ENCODE measurements at places on chromosomes 1 and 21.

DNA sequence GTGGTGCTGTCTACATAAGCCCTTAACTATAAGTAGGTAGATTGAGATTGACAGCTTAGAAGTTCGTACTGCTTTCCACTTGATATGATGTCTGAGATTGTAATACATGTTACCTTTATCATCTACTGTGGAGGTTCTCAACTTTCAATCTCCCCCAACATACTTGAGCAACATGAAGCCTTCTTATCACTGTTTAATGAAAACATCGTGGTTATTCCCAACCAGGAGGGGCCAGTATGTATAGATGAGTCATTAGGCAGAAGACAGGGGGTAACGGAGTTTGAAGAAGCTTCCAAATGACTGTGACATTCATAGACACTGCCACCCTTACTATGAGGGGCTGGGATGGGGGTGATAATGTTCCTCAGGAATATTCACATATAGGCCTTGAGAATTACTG is 36.0 kb downstream of the CENPF start:
- DNase-seq: no peak

DNA sequence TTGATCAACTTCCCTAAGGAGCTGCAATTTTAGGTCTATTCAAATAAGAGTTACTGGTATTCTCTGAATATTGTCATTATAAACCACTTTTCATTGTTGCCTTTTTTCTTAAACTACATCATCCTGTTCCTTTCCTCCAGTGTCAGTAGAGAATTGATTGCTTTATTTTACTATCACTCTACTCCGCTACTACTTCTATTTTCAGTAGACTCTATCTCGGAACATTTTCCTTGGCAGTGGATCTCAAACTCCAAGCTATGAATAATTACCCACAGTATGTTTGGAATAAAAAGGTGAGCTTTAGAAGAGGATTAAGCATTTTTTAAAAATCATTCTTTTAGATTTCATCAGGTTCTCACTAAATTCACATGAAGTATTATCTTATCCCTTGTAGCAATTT is 224.9 kb downstream of the GREM2 start:
- no peak for DNase-seq

DNA sequence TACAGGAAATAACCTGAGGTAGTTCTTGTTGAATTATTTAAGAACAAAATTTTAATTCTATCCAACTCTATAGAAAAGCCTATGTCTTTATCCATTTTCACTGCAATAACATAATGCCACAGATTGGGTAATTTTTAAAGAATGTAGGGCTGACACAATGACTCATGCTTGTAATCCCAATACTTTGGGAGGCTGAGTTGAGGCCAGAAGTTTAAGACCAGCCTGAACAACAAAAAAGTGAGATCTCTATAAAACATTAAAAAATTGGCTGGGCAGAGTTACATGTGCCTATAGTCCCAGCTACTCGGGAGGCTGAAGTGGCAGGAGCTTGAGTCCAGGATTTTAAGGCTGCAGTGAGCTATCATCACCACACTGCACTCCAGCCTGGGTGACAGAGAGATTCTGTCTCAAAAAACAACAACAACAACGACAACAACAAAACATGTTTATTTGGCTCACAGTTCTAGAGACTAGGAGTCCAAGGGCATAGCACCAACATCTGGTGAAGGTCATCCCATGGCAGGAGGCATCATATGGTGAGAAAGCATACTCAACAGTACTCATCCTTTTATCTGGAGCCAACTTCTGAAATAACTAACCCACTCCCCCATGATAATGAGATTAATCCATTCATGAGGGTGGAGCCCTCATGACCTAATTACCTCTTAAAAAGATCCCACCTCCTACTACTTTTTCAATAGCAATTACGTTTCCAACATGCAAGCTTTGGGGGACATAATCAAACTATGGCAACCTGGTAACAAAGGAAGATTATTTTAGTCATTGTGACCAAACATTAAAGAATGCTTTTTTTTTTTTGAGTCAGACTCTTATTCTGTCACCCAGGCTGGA is 59.6 kb downstream of the ABL2 start:
- no peak for DNase-seq

DNA sequence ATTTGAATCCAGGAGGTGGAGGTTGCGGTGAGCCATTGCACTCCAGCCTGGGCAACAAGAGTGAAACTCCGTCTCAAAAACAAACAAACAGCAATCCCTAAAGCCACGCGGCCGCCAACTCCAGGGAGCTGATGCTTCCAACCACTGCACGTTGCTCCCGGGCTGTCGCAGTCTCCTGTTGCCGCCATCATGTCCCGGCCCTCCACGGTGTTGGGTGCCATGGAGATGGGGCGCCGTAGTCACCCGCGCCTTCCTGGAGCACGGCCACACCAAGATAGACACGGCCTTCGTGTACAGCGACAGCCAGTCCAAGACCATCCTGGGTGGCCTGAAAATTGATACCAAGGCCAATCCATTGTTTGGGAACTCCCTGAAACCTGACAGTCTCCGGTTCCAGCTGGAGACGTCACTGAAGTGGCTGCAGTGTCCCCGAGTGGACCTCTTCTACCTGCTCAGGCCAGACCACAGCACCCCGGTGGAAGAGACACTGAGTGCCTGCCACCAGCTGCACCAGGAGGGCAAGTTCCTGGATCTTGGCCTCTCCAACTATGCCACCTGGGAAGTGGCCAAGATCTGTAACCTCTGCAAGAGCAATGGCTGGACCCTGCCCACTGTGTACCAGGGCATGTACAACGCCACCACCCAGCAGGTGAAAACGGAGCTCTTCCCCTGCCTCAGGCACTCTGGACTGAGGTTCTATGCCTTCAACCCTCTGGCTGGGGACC is 32.6 kb downstream of the SLC16A1 start:
- no peak for DNase-seq

DNA sequence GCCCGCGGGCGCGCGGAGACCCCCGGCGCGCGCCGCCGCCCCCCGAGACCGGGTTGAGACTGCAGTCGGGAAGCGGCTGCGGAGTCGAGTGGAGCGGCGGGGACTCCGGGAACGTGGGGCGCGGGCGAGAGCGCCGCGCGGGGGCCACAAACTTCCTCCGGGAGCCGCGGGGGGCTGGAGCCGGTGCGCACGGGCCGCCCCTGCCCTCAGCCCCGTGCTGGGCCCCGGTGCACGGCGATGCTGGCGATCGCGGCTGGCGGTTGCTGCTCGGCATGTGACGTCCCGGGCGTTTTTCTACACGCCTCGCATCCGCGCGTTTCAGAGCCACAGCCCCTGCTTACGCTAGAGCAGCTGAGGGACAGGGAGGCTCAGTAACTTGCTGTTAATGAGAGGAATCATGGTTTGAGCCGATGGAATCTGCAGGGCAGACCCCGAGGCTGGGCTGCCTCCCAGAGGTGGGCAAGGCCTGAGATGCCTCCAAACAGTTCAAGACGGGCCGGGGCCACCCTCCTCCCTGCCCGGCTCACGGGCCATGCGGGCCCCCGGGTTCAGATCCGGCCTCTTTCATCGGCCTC is 520 bp downstream of the TMEM201 start:
- no peak for DNase-seq

DNA sequence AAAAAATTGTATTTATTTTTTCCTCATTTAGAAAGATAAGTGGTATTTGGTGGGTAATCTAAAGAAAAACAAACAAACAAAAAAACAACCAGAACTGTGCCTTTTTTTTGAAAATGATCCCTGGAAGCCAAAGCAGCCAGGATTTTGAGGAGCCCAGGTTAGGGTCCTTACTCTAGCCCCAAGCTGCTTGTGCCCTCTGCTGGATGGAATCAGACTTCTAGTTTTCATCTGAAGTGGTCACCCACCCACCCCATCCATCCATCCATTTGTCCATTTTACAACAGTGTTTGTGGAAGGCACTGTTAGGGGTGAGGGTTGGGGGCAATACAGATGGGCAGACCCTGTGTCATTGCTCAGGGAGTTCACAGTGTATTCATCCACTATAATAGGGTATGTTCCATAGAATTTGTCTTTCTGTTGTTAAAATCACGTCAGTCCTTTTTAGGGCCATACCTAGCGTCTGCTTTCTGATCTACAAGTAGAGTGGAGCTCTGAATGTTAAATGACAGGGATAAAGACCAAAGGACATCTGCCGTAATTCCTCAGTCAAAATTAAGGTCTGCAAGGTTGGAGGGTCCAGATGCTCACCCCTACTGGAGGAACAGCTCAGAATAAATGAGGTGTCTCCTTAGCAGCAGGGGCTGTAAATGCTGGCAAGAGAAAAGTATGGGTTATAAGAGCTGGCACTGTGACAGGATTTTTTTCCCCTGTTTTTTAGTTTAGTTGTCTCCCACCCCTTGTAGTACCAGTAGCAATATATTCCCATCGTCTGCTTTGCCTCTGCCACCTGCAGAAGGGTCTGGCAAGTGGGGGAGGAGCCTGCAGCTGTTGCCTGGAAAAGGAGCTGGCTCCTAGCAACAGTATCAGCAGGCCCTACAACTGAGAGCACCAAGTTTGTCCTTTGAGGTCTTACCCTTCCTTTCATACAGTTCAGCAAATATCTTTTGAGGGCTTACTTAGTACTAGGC is 3.2 kb downstream of the LRRC42 start:
- DNase-seq: peak; percentile 50

DNA sequence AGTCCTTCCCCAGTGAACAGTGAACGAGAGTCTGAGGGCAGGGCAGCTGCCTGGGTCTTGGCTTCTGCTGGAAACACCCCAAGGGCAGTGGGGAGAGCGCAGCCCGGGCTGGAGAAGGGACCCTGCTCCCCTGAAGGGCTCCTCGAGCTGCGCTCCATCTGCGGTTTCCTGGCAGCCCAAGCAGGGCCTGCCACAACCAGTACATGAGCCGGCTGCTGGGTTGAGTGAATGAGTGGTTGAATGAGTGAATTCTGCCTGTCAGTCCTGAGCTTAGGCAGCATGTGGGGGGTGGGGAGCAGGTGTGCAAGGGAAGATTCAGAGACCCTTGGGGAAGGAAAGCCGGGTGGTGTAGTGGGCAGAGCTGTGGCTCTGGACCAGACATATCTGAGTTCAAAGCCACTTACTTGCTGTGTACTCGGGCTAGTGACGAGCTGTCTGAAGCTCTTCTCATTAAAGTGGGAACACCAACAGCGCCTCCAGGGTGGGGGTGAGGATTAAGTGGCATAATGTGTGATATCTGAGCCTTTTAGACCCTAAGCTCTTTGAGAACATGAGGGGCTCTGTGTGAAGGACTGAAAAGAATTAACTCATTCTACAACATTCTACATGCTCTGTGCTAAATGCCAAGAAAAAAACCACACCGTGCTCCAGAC is 3.7 kb downstream of the OPRD1 start:
- no peak for DNase-seq

DNA sequence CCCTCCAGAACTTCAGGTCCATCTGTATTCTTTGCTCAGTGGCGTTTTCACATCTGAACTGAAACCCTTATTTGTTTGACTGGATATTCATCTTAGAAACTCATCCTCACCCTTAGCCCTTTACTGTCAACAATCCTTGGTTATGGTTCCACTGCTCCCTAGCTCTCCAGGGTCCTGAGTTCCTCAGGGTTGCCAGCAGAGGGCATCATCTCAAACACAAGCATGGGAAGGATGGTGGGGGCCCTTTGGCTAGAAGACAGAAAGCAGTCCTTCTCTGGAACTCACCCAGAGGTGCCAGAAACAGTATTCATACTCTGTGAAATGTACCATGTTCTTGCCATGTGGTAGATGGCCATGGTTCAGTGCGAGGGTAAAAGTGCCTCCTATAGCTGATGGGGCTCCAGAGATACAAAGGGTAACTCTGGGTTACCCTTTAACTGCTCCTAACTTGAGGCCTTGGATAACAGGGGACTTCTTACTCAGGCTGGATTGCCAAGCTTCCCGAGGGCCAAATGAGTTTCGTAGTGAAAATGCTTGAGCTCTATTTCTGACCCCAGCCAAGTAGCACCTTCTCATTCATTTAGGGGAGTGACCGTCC is 11.3 kb downstream of the NCSTN start:
- no peak for DNase-seq

DNA sequence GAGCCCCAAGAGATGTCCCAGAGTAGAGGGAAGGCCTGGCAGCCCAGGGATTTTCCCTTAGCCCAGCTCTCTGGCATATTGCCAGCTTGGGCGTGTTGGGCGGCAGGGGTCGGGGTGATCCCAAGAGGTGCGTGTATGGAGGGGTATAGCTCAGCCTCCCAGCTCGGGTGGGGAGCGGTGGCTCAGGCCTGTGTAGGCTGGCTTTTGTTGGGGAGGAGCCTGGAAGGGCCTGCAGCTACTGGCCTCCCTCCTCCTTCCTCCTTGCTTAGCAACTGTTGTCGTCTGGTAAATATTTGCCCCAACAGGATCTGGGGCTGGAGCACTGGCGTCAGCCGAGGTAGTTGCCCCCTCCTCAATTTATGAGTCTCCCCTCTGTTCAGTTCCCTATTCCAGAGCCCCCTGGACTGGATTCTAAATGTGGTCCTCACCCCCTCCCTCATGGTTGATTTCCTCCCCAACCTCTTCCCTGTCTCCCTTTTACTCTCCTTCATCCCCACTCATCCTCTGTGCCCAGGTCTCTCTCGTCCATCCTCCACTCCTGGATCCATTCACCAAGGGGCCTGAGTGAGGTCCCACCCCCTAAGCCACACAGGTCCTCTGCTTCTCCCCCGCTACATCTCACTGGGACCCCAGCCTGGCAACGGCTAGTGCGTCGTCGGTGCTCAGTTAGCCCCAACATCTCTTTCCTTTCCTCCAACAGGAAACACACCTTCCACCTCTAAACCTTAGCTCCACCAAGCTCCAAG is 10.3 kb upstream of the LMNA start:
- no peak for DNase-seq
